ENCODE measurements at places on chromosomes 1 and 21.

GRCh38 chr1:41355761-41356160, 5.5 kb upstream of the FOXO6 start:
- DNase-seq: no peak

DNA sequence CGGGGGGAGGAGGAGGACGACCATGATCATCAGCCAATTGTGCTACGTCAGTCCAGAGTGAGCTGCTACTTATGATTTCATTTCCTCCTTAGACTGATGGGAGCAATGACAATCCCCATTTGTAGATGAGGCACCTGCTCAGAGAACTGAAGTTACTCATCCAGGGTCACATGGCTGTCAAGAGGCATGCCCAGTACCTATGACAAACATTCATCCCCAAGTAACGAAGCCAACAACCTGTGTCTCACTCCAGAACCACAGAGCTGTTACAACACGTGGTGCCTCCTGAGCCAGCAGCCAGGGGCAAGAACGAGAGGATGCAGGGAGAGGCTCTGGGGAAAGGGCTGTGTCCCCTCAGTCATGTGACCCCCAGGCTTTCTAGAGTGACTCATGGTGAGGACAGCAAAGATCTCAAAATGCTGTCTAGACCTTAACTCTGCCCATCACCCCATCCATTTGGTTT, 93.6 kb downstream of the SIM2 start:
- DNase-seq: no peak

DNA sequence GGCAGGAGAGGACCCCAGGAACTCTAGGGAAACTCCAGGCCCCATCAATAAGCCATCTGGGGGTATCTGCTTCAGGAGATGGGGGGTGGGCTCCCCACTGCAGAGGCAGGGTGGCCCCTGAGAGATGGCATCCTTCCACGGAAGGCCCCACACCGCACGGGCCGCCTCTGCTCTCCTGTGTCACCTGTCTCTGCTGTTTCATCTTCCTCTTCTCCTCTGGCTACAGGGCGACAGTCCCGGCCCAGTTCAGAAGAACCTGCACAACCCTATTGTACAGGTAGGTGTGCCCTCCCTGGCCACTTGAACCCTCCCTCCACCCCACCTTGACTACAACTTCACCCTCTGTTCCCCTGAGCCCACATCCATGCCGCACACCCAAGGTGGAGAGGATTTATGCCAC, 90.2 kb upstream of the TMEM51 start:
- DNase-seq: no peak

- DNase-seq: no peak
These were observed 28.3 kb downstream of the CCN1 start for GRCh38 chr1:85608851-85609250.

DNA sequence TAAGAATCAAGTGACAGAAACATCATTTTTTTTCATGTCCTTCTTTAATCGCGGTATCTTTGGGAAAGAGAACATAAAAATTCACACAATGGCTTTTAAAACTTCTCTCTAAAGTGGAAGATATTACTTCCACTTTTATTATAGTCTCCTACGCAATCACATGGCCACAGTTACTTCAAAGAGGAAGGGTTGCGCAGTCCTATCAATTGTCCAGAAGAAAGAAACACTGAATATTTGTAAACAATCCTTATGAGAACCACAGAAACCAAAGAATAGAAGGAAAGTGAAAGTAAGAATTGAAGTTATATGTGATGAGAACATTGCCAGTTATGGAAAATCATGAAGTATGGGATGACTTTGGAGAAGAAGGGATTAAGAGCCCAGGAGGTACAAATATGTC, 32.6 kb downstream of the CFH start:
- DNase-seq: no peak

DNA sequence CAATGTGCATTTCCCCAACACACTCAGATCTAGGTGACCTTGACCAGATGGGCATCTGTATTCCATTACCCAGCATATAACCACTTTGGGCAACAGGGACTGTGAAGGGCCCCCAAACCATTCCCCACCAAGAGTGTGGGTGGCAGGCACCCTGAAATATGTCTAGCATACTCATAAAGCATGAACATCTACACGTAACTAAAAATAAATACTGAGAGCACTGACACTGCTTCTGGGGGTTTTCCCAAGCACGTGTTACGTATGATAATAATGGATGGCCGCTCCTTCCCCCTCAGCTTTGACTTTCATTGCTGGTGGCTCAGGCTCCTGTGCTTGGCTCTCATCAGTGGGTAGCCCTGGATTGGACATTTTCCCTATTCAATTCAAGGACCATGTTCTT, 39.1 kb downstream of the IGSF3 start:
- DNase-seq: no peak

DNA sequence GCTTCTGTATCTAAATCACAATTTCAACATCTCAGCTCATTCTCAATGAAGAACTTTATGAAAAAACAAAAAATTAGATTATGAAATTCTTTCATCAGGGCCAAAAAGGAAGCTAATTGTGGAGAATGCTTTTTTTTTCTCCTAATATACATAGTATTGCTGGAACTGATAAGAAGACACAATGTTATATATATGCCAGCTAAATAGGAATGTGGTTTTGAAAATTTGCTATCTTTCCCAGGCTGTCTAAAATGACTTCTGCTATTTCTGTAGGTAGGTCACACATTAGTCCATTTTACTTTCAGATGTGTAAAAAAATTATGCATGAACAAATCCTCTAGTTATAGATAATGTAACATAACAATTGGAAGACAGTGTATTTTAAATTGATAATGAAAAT, 732.9 kb downstream of the RWDD3 start:
- DNase-seq: no peak

DNA sequence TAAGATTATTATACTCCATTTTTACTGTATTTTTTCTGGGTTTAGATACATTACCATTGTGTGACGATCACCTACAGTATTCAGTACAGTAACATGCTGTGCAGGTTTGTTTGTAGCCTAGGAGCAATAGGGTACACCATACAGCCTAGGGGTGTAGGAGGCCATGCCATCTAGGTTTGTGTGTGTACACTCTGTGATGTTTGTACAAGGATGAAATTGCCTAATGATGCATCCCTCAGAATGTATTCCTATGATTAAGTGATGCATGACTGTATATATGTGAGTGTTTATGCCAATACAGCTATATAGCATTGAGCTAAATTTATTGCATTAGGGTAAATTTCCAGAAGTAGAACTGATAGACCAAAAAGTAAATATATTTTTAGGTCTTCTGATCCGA, 23.3 kb downstream of the TUFT1 start:
- DNase-seq: no peak

DNA sequence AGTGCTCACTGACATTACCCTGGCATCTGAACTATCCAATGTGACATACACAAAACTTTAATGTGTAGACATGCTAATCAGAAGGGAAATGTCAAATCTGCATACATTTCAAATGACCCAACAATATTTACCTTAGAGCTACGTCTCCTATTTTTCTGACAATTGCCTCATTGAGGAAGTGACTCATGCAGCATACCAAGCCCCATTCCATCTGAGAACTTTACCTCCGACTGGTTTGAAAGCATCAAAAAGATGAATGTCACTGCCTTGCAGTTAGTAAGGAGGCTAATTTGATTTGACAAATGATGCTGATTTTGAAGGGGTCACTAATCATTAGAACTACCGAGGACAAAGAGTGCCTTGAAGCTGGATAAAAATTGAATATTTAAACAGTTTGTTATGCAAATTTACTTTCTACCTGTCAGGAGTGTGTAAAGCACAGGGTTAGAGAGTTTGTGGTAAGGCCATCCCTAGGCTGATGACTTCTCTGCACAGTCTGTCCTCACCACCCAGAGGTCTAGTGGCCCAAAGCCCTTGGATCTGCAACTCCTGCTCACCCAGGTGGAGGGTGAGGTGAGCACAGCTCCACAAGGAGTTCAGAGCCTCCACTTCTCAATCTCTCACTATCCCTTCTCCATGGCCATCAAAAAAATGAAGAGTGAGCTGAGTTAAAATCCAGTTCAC, 500.3 kb upstream of the C1orf87 start:
- no peak for DNase-seq

DNA sequence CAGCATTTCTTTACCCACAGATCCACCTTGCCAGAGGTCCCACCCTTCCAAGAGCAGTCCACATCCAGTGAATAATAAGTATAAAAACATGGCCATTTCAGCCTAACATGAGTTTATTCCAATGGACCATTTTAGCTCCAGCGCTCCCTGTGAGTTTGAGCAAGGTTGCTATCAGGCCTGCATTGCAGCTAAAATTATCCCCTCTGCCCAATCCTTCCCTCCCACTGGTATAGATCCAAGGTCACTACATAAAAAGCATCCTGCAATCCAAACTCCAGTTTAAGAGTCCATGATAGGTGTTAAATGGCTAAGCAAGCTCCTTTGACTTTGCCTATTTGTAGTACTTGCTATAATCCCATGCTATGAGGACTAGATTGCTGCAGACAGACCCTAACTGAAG, 35.6 kb downstream of the SLC5A9 start:
- no peak for DNase-seq

- no peak for DNase-seq
These were observed 30.6 kb downstream of the AKT3 start for GRCh38 chr1:243819438-243819839.

DNA sequence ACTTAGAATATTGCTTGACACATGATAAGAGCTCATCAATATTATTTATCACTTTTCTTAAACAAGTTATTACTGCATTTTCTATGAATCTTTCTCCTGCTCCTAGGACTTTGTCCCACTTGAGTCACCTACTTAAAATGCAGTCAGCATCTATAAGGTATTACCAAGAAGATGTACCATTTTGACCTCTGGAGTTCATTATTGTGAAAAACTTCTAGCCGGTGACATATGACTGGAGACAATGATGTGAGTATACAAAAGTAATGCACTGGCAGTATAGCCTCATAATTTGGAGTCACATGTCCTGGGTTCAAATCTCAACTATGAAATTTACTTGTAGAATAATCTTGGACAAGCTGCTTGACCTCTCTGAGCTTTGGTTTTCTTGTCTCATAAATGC, 278.5 kb downstream of the PLPP3 start:
- DNase-seq: no peak

- no peak for DNase-seq
These were observed 324.4 kb downstream of the KCTD3 start for GRCh38 chr1:215891266-215892057.

GRCh38 chr1:189312499-189312898, 1165.2 kb downstream of the BRINP3 start:
- no peak for DNase-seq

DNA sequence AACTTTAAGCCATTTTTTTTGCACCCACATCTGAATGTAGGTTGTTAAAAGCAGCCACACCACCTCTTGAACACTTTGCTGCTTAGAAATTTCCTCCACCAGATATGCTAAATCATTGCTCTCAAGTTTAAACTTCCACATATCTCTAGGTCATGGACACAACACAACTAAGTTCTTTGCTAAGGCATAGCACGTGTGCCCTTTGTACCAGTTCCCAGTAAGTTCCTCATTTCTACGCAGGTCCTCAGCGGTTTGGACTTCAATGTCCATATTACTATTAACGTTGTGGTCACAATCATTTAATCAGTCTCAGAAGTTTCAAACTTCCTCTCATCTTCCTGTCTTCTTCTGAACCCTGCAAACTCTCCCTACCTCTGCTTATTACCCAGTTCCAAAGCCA, 661.6 kb upstream of the PKN2 start:
- DNase-seq: no peak

DNA sequence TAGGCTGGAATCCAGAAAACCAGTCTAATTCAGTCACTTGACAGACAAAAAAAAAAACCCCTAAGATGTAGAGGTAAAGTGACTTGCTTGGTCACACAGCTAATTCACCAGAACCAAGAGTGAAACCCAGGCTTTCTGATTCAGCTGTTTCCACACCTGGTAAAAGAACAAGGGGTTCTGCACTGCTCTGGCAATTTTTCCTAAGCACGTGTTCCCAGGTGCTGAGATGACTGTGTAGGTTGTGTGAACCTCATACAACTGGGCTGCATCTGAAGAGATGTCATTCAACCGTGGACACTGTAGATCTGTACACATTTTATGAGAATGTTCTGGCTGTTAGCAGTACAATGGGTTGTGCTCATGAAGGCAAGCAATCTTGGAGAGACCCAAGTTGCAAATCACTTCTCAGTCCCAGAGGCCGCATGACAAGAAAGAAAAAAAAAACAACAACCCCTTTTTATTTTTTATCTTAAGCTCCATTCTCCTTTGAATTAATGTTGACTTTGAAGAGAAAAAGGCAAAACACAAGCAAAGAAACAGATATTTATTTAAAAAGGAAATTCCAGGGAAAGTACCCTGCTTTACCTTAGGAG, 95.4 kb downstream of the INTS7 start:
- no peak for DNase-seq

- no peak for DNase-seq
These were observed 326.8 kb downstream of the ASTN1 start for GRCh38 chr1:176837708-176838107.

- no peak for DNase-seq
These were observed 18.2 kb downstream of the LDLRAP1 start for GRCh38 chr1:25561421-25562100.

DNA sequence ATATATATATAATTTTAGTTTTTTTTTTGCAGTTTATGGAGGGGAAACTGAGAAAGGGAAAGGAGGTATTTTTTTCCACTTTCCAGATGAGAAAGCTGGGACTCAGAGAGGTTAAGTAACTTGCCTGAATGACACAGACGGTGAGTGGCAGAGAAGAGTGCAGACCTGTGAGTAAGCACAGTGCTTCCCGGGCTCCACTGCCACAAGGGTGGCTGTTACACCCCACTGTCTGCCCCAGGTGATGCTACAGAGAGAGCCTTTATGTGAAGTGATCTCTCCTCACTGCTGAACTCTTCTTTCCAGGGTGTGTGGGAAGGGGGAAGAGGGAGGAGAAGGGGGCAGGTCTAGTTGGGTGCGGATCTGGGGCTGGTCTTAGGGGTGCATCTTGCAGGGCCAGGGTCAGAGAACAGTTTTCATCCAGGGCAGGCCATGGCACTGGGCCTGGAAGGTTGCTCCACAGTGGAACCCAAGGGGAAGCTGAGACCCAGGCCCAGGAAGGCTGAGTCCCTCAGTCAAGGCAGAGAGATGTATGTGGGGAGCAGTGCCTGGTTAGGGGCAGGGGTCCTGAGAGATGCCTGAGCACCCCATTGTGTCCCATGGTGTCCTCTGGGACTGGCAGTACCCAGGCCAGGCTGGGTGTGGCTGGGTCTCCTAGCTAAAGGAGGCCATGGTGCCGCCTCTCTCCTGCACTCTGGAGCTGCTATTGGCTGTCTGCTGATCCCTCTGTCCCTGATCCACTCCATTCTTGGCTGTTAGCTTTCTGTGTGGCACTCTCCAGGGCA, 357.5 kb downstream of the PTPRU start:
- DNase-seq: no peak

GRCh38 chr1:150021191-150021694, 10.7 kb upstream of the OTUD7B start:
- no peak for DNase-seq

GRCh38 chr1:171640225-171640624, 12.3 kb downstream of the MYOC start:
- no peak for DNase-seq
